ENCODE measurements at places on chromosomes 4 and X. TPM values are rescaled to one million over a fixed set of nuclear protein-coding genes. Genes with fewer than 3 reads are reported as not detected.

DNA sequence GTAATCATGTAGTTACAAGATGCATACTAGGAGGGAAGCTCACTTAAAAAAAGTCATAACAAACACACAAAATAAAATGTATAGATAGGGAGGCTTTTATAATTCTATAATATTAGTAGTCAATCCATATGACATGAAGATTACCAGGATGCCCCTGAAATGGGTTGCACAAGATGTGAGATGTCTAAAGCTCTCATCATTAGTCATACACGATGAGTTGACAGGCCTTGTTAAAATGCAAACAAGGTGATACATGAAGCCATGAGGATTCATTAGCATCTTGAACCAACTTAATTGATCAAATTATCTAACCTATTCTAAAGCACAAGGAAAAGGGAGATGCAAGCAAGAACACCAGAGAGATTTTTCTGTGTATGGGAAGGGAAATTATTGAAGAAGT lies 470.2 kb downstream of the IQCM start:
- no peak for DNase-seq

GRCh38 chrX:71996826-71997225 lies 86.2 kb downstream of the NHSL2 start:
- no peak for DNase-seq

TLR10 gene
- total RNA-seq = not detected

DNA sequence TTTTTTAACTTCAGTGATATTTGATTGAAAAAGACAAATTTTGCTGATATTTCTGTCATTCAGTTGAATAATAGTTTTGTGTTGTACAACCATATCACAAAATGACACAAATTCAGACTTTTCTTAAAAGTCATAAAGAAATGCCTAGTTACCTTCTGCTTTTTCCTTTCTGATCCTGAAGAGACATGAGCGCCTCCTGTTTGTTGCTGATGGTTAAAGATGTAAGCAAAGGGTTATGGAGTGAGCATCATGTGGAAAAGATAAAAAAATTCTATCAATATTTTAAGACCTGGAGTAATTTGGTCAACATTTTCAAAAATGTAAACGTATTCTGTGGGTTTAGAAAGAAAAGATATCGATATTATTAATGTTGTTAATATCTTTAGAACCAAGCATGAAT lies 669.9 kb upstream of the NR3C2 start:
- no peak for DNase-seq

GRCh38 chrX:124435616-124436015 lies 89.3 kb downstream of the SH2D1A start:
- no peak for DNase-seq

FOXR2 gene
- 0.07 TPM for total RNA-seq

GRCh38 chrX:24347881-24348280 lies 12.6 kb upstream of the SUPT20HL1 start:
- DNase-seq = no peak

DNA sequence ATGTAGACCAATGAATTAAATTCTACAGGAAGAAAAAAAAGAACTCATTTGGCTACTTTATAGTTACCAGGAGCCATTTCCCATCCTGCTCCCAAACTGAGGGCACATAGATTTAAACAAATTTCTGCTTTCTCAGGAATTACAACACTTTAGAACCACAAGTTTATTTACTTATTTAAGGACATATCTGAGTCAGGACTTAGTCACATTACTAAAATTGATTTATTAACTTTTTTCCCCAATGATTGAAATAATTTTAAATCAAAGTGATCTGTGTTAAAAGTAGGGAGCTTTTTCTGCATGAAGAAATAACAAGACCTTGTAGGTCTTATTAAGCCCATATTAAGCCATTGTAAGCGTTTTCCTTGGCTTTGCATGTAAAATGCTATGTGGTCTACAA lies 291.0 kb upstream of the HAND2 start:
- DNase-seq = peak; percentile 8

DNA sequence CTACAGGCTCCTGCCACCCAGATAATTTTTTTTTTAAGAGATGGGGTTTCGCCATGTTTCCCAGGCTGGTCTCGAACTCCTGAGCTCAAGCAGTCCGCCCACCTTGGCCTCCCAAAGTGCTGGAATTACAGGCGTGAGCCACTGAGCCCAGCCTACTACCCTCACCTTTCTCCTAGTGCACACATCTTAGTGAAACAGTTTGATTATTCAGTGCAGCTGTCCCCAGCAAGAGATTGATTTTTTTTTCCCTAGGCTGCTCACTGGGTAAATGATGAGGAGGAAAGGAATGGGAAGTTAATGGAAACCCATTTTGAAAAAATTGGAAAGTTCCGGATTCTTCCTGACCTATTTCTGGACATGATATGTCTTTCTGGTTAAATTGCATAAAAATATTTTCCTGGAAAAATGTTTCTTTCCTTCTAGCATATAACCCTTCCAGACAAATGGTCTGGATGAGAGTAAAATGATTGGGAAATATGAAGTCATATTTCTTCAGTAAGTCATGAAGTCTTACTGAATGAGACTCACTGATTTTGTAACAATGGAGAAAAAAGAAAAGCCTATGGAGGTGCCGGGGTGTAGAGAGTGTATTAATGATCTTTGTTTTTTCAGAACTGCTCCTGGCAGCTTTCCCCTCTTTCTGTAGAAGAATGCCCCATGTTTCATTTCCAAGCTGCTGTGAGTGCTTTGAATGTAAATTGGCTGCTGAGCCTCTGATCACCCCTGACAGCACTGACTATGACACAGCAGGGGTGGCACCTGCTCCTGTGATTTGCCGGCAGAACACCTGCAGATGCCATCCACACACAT lies 19.5 kb upstream of the ZNF41 start:
- DNase-seq = no peak

DNA sequence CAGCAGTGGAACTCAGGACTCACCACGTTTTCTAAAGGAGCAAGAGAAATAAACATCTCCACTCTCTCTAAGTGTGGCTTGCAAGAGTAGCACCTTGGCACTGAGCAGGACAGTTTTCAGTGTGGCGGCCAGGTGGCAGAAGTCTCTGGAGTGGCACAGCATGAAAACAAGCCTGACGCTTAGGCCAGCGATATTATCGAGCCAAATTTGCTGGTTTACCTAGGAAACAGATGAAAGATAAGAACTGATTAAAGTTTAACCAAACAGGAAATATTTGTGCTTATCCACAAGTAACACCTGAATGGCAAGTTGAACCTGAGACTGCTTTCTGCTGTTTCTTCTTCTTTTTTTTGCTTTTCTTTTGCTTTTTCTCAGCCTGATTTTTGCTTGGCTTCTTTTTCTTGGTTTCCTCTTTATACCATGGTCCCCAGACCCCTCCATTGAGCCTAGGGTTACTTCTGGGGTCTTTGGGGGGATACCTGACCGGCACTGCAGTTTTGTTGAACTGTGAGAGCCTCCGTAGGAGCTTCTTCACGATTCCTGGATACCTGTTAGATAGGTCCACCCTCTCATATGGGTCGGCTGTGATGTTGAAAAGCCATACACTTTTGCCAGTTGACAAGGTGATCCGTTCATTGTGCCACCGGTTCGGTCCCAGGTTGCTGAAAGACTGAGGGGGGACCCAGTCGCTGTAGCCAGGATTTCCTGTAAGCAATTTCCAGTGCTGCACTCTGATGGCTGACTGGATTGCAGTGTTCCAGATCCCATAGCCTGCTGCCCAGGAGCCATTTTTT lies 77.3 kb downstream of the ARSJ start:
- no peak for DNase-seq

DNA sequence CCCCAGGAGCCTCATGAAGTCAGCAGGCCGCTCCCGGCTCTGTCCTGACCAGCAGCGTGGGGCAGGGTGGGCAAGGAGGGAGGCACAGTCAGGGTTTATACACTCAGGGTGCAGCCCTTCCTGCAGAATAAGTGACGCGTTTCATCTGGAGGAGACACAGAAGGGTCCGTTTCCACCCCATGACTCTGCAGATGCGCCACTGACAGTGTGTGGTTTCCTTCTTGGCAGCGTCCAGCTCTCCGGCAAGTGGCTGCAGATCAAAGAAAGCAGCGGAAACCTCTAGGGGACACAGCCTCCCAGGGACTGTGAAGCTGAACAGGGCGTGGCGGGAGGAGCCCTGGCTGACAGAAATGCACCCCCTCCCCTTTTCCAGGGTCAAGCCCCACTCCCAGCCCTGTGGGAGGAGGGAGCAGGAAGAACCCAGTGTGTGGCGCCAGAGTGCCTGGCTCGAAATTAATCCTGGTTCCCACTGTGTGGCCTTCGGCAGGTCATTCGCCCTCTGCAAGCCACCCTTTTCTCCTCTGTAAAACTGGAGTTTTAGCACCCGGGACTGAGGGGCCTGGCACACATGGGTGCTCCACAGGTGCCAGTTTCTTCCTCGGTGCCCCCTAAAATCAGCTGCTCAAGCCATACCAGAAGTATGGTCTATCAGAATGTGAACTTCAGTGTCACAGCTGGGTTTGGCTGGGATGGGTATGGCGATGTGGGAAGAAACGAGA lies 17.3 kb upstream of the TBC1D14 start:
- DNase-seq = peak; percentile 72

- no peak for DNase-seq
These were observed 3.7 kb downstream of the CTAG2 start for GRCh38 chrX:154649503-154650220.

NEXMIF gene
- not detected for total RNA-seq

DNA sequence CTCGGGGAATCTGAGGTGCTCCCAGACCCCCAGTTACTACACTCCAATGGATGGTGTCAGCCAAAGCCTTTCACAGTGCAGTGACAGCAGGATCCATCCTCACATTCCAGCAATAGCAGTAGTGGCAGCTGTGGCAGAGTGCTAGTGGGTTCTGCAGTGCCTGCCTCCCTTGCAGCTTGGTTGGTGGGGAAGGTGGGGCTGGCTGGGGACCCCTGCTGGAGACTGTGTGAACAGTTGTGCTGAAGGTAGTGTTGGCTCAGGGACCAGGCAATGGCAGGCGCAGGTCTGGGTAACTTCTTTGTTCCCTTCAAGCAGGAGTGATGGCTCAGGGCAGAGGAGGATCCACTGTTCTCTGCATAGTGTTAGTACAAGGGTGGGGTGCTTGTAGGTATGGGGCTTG lies 343.7 kb upstream of the TRAM1L1 start:
- DNase-seq = no peak

- no peak for DNase-seq
These were observed 21.3 kb downstream of the RPGR start for GRCh38 chrX:38305971-38306370.

DNA sequence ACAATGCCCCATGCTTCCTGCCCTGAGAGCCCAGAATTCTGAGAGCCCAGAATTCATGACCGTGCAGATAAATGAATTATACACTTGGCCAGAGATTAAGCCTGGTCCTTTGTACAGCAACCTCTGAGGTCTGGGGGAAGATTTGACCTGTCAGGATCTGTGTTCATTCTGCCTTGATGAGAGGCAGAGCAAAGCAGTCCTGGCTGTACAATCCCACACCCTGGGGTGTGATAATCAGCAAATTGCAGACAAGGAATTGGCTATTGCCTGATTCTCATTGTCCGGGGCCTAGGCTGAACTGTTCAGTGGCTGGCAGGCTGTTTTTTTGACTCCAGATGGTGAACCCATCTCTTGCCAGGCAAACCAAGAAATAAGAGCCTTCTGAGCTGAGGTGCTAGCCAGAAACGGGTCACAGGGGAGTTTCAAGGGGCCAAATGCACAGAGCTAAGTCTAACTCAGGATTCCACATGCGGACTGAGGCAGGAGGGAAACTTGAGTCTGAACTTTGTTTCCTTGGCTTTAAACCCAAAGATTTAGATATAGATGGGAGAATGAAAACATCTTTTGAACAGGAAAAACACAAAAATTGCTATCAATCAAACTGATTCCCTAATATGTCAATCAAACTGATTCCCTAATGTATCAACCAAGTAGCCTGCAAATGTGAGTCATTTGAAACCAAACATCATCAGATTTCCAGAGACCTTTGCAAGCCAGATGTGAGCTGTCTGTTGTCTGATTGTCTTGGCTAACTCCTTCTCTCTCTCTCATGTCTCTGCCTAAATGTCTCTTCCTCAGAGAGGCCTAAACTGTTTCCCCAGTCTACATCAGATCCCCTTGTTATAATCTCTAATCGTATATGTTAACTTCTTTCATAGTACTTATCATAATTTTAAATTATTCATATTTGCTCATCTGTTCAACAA lies 159.3 kb downstream of the ATG4A start:
- no peak for DNase-seq

EXOC1 gene
- 55.6 TPM for total RNA-seq

KCNE5 gene
- not detected for total RNA-seq

TCP11X2 gene
- total RNA-seq = not detected

All from A172 (cell line).